ENCODE measurements at places on chromosomes 2 and 18.

GRCh38 chr2:102304268-102304667, 7.1 kb upstream of the IL1RL1 start:
- no peak for DNase-seq

- DNase-seq, result peak; percentile 43
Observed at GRCh38 chr2:217858519-217859491, 144.0 kb downstream of the TNS1 start.

DNA sequence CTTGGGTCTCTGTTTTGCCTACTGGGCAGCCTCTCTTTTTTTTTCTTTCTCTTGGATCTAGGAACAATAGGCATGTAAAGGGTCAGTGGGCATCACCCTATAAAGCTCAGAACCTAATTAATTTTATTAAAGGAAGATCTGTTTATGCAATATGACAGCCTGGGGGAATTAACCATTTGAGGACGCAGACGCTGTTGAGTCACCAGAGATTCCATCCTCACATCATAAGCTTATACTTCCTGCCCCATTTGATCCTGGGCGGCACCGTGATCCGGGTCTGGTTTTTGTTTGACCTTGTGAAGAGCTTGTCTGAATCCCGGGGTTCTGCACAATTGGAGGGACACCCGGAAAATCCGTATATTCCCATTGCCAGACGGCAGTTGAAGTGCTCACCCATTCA, 16.8 kb upstream of the BCL11A start:
- no peak for DNase-seq

GRCh38 chr2:237701033-237701858, 73.9 kb downstream of the LRRFIP1 start:
- no peak for DNase-seq

GRCh38 chr2:64650722-64651338, 2.9 kb downstream of the SERTAD2 start:
- DNase-seq, result no peak

- no peak for DNase-seq
Observed at GRCh38 chr2:162113776-162114168, 38.3 kb downstream of the GCG start.

DNA sequence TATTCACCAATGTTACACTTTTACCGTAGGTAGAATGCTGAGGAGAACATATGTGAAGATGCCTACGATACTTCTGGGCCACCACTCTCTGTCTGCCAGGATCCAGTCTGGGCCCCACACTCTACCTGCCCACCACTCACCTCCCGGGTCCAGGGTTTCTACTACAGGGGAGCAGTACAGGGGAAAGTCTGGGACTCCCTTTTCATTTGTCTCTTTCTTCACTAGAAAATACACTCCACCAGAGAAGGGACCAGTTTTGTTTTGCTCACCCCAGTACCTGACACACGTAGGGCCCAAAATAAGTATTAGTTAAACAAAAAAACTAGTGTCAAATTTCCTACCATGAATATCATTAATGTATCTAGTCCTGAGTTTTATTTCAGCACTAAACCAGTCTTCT, 21.1 kb downstream of the KANSL3 start:
- DNase-seq, result no peak

GRCh38 chr2:202149155-202149762, 76.2 kb downstream of the KIAA2012 start:
- DNase-seq, result peak; percentile 80

Measured in neuronal stem cell (in vitro differentiated cells).